ENCODE measurements at places on chromosomes 13 and 19.

GRCh38 chr19:35353635-35354034 is 4.6 kb upstream of the FFAR3 start:
- no peak for DNase-seq

DNA sequence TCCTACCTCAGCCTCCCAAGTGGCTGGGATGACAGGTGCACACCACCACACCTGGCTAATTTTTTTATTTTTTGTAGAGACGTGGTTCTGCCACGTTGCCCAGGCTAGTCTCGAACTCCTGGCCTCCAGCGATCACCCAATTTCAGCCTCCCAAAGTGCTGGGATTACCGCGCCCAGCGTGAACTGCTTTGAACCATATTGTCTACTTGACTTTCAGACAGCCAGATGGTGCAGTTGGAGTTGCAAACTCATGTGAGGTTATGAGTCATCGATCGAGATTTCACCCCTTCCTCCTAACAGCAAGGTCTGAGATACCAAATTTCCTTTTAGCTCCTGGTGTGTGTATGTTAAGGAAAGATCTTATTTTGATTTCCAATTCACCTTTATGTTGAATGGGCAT is 2.7 kb downstream of the SLC27A1 start:
- no peak for DNase-seq

- no peak for DNase-seq
Observed at GRCh38 chr19:36041831-36042230, 9.2 kb upstream of the CLIP3 start.

DNA sequence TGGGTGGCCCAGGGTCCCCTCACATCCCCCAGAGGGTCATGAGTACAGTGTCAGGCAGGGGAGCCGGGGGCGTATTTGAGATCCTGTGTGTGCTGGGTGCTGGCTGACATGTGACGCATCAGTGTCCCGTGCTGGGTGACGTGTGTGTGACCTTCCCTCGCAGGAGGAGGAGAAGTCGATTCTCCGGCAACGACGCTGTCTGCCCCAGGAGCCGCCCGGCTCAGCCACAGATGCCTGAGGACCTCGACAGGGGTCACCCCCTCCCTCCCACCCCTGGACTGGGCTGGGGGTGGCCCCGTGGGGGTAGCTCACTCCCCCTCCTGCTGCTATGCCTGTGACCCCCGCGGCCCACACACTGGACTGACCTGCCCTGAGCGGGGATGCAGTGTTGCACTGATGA is 25.8 kb downstream of the PNPLA6 start:
- DNase-seq: no peak

DNA sequence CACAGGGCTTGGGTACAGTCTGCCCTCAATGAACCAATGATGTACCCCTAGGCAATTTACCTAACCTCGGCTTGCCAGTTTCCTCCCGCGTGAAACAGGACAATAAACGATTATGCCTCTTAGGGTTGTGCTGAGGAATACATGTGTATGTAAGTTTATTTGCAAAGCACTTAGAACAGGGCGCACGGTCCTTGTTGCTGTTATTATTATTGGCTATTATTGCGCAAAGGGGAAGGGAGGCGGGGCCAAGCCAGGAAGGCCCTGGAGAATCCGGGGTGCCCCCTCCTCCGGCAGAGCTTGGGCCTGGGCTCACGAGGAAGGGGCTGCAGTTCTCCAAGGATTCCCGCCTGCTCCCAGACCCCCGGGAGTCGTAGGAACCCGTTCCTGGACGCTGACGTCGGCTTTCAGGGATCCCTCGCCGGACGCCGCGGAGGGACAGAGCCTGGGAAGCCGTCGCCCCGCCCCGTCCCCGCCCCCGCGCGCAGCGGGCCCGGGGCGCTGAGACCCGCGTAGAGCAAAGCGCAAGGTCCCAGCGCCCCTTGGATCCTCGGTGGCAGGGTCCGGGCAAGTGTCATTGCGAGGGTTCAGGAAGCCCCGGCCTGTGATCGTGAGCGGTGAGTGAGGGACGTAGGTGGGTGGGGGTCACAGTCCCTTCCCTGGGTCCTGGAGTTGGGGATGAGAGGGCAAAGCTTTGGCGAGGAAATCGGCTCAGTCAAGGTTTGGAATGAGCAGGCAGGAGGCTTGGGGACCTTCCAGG is at the start of gene TMEM91:
TSS of gene TMEM91 (plus strand) at position 293 of the 757 bp plus-strand sequence. CDS start 1,777 bp downstream, outside the sequence.
- DNase-seq: no peak

DNA sequence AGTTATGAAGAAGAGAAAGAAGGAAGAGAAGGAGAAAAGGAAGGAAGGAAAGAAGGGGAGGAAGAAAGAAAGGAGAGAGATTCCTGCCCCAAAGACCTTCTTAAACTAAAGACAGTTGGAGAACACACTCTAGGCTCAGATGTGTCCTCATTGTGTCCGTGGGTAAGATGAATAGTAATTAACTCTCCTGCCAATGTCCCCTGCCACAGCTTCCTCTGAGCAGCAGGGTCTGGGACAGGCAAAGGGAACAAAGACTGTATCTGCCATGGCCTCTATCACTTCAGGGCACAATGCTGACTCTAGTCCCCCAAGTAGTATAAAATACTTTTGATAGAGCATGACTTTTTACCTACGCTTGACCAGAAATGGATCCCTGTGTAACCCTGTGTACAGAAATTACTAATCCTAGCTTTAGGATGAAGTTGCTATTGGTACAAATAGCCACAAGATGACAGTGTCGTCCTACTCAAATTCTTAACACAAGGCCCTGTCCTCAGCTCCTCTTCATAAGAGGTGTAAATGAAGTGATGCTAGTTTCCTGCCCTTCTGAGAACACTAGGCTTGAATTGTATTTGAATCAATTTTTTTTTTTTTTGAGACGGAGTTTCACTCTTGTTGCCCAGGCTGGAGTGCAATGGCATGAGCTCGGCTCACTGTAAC is 186.2 kb upstream of the GPR12 start:
- peak; percentile 78 for DNase-seq

- DNase-seq: no peak
Observed at GRCh38 chr13:27079421-27079958, 92.1 kb downstream of the USP12 start.

DNA sequence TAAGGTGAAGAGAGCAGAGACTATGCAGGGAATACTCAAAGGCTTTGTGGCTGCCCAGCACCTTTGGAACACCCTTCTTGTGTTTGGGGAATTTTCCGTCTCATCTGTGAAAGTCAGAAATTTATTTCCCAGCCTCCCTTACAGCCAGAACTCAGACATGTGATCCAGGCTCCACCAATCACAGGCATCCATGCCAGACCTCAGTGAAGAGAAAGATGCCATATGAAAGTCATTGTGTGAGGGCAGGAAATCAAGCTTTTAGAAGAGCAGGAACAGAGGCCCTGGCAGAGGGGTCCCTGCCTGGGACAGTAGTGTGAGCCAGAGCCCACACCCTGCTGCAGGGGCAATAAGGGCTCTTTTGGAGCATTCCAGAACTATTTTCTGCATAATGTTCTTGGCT is 12.1 kb downstream of the CCDC70 start:
- DNase-seq: no peak

GRCh38 chr13:33799950-33800592 is 17.9 kb upstream of the RFC3 start:
- DNase-seq: peak; percentile 83

- no peak for DNase-seq
Observed at GRCh38 chr19:45420356-45420755, 3.4 kb downstream of the ERCC1 start.

DNA sequence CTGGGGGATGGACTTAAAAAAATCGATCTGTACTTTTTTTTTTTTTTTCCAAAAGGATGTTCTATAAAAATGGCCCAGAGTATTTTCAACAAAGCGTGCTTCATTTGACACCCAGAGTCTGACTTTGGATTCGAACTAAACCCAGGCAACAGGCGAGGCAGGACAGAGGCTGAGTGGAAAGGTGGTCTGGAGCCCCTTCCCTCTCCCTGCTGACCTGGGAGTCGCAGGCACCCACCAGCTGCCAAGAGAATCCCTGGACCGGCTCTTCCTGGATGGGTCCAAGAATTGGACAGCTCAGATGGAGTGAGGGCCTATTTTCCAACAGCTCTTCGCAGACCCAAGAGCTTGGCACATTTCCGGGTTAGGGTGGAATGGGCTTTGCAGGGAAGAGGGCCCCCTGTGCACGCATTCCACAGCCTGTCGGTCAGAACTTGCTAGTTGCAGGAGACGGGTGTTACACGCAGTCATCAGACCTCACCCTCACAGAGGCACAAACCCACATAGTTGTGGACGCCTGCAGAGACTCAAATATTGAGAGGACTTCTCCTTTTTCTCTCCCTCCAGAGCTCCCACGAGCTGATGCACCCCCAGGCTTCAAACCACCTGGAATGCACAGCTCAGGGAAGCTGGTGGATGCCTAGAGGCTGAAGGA is 15.2 kb downstream of the KCTD15 start:
- no peak for DNase-seq

DNA sequence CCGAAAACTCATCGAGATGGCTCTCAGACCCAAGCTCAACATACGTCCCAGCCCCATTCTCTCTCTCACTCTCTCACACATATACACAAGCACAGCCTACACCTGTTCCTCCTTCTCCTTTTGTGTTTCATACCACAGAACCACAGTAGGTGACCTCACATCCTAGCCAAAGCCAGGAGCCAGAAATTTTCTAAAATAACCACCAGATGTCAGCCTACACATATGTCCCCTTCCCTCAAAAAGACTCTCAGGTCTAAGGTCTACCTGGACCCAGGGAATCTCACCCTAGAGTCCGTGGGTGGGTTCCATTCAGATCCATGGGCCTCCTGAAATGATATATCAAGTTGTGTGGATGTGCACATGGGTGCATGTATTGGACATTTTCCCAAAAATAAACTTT is 104.2 kb upstream of the IPO5 start:
- DNase-seq: peak; percentile 7

DNA sequence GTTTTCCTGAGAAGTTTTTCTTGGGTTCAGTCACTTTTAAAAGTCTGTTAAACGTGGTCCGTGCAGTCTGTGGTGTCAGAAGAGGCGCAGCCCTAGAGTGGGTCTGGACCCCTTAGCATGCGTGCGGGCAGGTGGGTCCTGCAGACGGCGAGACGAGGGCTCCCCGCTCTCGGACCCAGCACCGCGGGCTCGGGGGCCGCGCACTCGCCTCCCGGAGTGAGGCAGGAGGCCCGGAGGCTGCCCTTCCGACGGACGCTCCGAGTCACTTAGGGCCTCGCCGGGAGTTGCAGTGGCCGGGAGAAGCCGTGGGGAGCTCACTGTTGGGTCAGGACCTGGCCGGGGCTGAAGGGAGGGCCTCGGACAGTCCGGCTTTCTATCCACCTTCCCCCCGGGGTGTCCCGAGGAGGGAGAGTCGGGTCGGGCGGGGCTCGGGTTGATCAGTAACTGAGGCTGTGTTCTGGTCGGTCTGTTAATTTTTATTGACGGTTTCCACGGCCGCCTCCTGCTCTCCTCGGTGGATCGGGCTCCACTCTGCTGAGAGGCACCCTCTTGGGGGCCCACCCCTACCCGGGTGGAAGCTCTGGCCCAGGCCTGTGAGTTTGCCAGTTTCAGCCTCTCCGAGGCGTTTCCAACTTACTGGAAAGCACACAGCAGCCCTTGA is 1.3 kb downstream of the PTBP1 start:
- no peak for DNase-seq

- no peak for DNase-seq
Observed at GRCh38 chr13:33855371-33855895, 37.5 kb downstream of the RFC3 start.

DNA sequence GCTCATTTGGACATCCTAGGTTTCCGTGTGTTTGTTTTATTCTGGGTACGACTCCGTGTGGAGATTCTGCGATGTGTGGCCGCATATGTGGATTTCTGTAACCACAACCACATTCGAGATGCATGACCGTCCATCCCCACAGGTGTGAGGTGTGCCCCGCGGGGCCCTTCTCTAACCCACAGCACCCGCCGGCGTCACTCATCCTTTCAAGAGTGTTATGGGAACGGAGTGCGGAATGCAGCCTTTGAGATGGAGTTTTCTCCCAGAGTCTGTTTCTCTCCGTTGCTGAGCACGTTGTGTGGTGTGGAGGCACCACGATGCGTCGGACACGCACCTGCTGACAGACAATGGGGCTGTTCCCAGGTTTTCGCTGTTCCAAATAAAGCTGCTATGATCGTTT is 40.0 kb downstream of the C13orf46 start:
- no peak for DNase-seq

DNA sequence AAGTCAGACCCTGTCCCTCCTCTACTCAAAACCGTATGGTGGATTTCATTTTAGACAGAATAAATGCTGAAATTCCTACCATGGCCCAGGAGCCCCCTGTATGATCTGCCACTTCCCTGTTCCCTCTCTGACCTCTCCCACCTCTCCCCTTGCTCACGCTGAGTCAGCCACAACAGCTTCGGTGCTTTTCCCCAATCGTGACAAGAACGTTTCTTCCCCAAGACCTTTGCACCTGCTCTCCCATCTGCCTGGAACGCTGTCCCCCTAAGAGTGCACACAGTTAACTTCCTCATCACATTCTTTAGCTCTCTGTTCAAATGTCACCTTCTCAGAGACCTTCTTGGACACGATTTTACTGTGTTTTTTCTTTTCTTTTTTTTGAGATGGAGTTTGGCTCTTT is 2.3 kb downstream of the VRK3 start:
- no peak for DNase-seq

GRCh38 chr19:1655131-1655981 is 2.9 kb upstream of the TCF3 start:
- no peak for DNase-seq

DNA sequence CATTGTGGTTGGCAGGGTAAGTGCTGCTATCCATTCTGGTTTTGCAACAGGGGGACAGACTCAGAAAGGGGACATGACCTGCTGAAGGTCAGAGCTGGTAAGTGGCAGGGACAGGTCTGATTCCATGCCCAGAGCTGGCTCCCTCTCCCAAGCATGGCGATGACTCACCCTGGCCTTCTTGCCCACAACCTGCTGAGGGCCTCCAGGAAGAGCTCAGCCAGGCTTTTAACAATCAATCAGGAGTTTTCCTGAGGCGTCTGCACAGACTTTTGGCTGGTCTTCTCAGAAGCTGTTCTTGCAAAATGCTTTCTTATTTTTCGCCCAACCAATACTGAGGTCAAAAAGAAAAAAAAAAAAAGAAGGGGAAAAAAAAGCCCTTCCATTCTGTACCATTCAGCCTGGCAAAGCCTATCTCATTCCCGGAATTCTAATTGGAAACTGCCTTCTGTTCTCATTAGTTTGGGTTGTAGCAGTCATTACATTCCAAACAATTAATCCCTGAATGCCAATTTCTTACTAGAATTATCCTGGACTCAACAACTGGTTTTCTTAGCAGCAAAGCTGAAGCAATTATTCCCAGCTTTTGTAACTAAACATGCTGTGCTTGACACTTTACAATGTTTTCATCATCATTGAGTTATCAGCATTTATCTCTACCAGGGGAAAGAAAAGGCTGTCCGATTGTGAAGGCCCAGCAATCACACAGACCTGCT is 17.7 kb downstream of the SIAH3 start:
- DNase-seq: no peak

- no peak for DNase-seq
Observed at GRCh38 chr19:55014714-55015113, 23.4 kb downstream of the GP6 start.
